ENCODE measurements at places on chromosomes 2 and 18.

- no peak for DNase-seq
These were observed 818.2 kb downstream of the SATB2 start for GRCh38 chr2:198639580-198639979.

GRCh38 chr2:145273840-145274239, 753.9 kb upstream of the ZEB2 start:
- no peak for DNase-seq

DNA sequence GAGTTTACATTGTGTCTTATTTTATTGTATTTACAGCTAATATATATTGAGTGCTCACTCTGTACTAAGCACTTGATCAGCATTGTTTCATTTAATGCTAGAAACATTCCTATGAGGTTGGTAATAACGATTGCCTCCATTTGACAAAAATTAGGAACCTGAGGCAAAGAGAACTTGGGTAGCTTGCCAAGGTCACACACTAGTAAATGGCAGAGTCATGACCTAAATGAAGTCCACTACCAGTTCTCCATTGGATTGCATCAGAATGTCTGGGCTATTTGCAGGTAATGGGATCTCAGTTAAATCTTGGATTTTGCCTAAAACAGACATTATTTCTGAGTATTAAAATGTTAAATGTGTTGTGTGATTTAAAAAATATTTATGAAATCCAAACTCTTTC, 65.8 kb upstream of the CRIM1 start:
- no peak for DNase-seq

DNA sequence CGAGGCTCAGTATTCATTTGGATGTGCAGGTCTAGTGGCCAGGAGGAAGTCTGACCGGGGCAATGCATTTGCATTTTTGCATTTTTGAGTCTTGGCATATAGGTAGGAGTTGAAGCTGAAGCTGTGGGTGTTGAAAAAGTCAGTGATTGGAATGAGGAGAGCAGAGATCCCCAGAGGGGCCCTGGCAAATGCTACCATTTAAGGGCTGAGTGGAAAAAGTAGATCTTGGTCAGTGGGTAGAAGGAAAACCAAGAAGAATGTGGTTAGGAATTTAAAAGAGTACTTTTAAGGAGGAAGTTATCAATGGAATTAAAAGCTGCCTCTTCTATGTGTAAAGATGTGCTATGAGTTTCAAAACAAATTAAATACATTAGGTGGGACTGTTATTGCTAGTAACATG, 143.0 kb downstream of the ZEB2 start:
- no peak for DNase-seq

DNA sequence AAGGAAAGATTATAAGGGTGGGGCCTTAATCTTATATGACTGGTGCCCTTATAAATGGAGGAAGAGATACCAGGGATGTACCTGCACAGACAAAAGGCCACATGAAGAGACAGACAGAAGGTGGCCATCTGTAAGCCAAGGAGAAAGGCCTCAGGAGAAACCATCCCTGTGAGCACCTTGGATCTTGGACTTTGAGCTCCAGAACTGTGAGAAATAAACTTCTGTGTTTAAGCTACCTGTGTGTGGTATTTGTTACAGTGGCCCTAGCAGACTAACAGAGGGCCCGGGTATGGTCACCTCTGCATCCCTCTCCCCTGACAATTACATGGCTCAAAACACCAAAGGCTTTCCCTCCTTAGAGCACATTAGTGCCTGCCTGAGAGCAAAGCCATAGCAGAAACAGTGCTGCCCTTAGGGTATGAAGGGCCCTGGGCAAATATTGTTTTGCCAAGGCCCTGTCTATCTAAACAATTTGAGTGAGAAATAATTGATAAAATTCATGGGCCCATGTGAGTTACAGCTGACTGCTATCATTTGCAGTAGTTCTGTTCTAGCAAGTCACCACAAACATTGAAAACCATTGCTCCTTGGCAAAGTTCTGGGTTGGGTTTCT, 109.3 kb upstream of the MYCN start:
- no peak for DNase-seq

GRCh38 chr18:80229766-80230745, 17.3 kb downstream of the PARD6G start:
- DNase-seq = no peak

- DNase-seq = no peak
These were observed 65.3 kb upstream of the TAF1B start for GRCh38 chr2:9778012-9778411.

- no peak for DNase-seq
These were observed 132.3 kb downstream of the UXS1 start for GRCh38 chr2:106061611-106062349.

DNA sequence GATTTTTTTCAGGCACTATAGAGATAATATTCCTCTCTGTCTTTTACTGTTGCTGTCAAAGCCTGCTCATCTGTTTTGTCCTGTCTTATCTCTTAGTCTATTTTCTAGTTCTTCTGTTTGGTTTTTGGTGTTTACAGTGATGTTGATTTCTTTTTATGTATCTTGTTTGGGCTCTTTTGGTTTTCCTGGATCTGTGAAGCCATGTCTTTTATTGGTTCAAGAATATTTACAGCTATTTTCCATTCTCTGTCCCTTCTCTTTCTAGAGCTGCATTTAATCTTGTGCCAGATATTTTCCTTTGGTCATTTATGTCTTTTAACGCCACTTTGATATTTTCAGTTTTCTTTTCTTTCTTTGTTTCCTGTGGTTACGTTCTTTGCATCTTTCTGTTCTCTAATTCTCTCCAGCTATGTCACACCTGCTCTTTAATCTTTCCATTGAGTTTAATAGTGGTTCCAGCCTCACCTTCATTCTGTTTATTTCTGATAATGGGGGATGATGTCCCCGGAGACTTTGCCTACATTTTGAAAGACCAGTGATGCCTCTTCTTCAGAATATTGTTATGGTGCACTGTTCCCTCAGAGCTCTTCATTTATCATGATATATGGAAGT, 32.0 kb downstream of the SMCHD1 start:
- DNase-seq = no peak

DNA sequence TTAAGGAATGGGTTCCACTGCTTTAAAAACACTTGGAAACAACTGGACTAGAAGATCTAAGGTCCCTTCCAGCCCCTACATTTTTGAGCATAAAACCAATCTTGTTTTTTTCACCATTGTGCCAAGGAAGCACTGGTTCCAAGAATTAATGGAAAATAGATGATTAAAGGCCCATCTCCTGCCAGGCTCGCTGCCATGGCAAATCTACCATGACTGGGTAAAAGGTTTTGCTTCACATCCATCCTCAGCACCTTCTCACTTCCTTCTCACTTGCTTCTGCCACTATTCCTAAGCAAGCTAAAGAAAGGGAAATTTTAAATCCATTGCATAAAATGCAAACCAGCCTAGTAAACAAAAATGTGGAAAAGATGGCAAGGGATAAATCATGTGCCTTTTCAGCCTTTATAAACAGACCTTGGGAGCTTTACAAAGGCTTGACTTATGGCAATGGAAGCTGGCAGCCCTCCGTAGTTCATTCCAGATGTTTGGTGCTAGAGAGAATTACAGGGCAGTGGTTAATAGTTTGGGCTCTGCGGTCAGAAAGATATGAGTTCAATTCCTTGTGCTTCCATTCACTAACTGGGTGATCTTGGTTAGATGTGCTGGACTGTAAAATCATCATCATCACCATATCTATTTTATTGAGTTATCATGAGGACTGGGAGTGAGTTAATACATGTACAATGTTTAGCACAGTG, 27.0 kb upstream of the ST3GAL5 start:
- no peak for DNase-seq

GRCh38 chr2:96876269-96877041, 6.6 kb upstream of the SEMA4C start:
- DNase-seq = no peak

DNA sequence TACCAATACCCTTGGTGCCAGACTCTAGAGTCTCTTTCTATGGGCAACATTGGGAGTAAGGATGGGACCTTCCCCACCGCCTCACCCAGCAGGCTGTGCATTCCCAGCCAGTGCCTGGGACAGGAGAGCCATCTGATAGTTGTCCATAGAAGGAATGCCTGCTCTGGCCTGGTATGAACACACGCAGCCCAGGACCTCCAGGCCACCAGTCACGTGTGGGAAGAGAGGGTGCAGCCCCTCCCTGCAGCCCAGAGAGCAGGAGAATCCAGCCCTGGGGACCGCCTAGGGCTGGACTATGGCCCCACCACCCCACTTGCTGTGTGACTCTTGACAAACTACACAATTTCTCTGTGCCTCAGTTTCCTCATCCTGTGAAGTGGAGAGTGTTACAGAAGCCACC, 52.5 kb upstream of the ID2 start:
- DNase-seq = no peak

DNA sequence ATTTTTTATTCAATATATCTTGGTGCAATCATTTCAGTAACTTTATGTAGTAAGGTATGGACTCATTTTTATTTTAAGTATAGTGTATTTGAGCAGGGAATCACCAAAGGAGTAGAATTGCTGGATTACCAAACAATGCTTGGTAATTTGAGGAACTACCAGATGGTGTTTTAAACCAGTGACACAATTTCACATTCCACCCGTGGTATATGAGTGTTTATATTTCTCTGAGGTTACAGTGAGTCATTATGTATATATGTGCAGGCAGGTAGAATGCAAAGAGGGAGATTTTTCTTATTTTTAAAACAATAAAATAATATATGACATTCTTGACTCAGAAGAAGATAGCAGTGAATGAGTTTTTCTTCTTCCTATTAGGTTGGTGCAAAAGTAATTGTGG, 596.9 kb downstream of the DCC start:
- no peak for DNase-seq

- no peak for DNase-seq
These were observed 39.0 kb upstream of the STRN start for GRCh38 chr2:37005118-37005868.

DNA sequence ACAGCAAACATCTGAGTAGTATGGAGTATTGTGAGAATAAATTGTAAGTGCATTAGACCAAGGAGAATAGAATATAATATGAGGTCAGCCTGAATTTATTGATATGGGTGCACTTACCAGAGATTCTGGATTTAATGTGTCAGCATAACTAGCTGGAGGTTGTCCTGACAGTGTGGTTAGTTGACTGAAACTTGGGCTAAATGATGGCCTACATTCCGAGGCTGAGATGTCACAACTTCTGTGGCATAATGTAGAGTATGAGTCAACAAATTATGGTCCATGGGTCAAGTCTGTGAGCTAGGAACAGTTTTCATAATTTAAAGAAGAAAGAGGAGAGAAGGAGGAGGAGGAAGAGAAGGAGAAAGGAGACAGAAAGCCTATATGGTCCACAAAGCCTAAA, 127.6 kb downstream of the QPCT start:
- DNase-seq = no peak

GRCh38 chr2:238173692-238174091, 14.9 kb downstream of the ERFE start:
- no peak for DNase-seq
